ENCODE measurements at places on chromosomes 11 and 22.

DNA sequence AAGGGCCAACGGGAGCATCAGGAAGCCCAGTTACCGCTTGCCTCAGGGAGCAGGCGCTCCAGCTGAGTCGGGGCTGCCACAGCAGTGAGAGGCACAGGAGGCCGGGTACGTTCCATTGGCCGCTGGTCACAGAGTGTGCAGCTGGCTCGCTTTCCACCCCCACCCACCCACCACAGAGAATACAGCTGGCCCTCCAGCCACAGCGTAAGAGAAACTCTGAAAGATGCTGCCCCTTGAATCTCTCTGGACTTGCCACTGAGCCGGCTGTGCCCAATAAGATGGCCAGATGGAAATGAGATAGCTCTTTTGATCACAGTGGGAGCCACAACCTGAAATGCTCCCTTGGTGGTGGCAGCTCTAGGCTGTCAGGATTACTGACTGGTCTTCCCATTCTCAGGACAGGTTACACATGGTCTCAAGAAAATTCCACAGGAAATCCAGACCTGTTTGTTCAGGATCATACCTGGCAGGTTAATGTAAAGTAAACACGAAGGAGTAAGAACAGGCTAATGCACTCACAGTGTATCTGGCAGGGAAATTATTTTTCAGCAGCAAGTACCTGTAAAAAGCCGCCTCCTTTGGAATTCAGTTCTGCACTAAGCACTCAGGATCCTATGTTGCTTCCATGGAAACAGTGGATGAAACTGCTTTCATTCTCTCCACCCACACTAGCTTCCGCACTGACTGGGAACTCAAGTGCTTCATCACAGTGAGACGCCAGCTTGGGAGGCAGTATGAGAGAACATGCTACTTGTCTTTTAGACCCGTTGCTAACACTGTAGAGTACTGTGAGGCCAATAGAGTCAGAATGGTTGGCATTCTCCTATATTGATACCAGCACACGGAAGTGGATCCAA, 16.5 kb downstream of the SIAE start:
- DNase-seq, result peak; percentile 39

GRCh38 chr11:94666792-94667721, 99.9 kb downstream of the PIWIL4 start:
- no peak for DNase-seq

DNA sequence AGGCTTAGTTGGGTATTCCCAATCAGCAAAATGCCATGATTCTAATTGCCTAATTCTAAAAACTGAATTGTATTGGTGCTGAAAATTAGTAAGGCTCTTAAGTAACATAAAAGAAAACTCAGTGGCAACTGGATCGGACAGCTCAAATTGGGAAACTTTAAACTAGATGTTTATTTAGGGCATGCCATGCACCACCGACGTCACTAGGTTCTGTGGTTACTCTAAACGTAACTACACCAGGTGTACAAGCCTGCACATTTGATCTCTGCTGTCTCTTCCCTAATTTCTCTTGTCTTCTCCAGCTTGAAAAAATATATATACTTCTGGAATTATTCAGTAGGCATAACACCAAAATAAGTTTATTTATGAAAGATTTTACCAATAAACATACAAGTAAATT, 378.2 kb downstream of the DCDC1 start:
- DNase-seq, result no peak

DNA sequence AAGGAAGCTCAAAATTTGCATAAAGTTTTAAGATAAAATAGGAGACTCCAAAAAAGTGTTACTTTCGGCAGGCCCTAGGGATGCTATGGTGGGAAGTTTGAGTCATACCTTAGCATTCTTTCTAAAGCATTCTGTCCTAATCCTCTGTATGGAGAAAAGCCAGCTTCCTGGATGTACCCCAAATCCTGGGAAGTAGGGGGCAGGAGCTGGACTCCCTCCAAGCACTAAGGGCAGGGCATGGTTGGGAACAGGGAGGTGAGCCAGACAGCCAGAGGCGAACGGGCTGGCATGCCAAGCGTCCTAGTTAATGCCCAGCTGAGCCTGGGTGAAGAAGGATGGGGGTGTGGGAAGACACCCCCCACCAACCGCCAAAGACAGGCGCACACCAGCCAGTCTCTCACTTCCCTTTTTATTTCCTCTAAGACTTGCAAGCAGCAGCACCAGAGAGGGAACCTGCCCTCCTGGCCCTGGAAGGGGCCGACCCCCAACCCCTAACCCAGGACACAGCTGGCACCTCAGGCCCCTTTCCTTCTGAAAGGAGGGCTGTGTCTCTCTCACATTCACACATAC, 23.9 kb downstream of the RTN4RL2 start:
- no peak for DNase-seq

DNA sequence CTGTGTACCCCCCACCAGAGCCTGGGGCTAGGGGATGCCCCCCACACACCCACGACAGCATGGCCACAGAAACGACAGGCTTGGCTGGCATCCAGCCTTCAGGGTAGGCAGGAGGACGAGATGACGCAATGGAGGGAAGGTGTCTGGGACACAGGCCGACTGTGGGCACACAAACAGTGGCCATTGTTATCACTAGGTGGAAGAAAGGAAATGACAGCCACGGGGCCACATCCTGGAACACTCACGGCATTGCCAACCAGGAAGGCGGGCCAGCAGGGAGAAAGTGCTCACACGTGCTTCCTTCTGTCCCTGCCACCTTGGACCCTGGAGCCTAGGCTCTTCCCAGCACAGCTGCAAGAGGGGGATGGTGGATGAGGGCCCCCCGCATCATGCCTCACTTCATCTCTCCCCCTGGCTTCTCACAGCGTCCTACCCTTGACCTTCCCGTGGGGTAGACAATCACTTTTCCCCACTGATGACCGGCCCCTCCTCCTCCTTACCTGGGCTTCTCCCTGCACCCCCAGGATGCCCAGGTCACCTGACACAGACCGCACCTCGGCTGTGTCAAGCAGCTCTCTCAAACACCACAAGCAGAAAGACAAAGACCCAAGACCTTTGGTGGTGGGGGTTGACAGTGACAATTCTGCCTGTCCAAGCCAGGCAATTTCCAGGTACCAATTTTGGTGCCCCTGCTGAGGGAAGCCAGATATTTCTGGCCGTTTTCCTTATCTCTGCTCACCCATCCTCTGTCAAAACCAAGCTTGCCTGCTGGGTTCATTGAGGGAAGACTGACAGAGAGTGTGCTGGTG, 8.6 kb downstream of the PLA2G6 start:
- DNase-seq, result no peak

GRCh38 chr22:43375951-43376455, 32.8 kb upstream of the SCUBE1 start:
- DNase-seq, result no peak

GRCh38 chr22:43346521-43346929, 3.4 kb upstream of the SCUBE1 start:
- no peak for DNase-seq

DNA sequence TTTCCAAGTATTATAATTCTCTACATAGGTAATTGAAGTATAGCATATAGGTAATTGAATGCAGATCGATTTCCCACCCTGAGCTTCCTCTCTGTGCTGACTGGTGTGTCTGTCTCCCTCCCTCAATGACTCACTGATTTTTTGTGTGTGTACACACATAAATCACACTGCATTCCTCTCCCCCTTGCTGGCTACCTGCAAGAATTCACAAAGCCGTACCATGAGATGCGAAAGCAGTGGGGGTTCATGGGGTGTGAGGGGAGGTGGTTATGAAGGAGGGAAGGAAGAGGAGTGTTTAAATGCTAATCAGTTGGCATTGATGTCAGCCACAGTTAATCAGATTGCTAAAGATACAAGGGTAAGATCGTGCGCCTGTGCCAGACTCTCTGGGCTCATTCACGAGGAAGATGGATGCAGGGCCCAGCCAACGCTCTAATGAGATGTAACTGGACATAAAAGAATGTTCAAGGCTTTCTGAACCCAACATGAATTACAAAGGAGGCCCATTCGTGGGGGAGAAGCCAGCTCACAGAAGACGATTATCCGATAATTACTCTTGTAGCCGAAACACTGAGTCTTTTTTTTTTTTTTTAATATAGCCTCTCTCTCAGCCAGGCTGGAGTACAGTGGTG, 107.4 kb downstream of the SEZ6L start:
- DNase-seq, result no peak

GRCh38 chr11:9230296-9230695, 34.9 kb downstream of the DENND5A start:
- no peak for DNase-seq

- no peak for DNase-seq
Measured at GRCh38 chr11:109338131-109338530, 83.9 kb upstream of the C11orf87 start.

DNA sequence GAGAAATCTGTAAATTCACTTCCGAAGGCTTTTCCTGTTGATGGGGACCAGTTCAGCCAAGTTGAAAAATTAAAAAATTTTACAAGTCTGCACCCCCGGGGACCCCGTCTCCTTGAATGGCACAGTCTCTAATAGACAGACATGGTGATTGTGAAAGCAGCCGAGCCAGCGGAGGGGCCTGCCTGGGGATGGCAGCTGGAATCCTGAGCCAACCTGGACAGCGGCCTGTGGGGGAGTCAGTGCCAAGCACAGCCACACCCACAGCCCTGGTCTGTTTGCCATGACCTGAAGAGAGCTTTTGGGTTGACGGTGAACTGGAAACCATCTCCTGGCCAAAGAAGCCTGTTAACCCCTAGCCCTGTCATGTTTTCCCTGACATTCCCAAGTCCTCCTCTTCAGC, 64.7 kb downstream of the PARVG start:
- DNase-seq, result no peak

DNA sequence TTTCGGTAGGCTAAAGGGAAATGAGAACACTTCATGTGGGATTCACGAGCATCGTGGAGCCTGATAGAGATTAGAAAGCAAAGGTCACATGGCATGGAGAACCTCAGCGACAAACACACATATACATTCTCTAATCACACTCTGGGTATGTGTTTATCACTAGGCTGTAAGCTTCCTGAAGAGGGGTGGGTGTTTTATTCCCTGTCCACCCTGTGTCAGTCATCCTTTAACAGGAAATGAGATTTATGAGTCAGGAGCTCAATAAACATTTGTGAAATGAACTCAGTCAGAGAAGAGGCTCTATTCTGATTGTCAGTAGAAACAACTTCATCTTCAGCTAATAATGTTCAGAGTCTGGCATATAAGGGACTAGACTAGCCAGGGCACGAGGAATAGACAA, 71.7 kb upstream of the EIF3M start:
- DNase-seq, result no peak

- no peak for DNase-seq
Measured at GRCh38 chr11:83025267-83025704, 46.4 kb downstream of the RAB30 start.

- no peak for DNase-seq
Measured at GRCh38 chr11:71459767-71460320, 6.8 kb downstream of the NADSYN1 start.

DNA sequence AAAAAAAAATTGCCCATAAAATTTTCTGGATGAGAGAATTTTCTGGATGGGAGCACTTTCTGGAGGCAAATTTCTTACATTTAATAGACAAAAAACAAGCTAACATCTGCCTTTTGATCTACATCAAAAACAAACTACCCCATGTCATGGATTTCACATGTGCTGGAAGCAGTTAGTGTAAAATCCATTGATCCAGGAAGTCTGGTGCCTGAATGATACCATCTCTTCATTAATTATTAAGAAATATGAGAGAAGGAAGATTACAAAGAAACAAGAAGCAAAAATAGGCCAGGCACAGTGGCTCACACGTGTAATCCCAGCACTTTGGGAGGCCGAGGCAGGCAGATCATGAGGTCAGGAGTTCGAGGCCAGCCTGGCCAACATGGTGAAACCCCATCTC, 53.2 kb upstream of the FAM181B start:
- no peak for DNase-seq

DNA sequence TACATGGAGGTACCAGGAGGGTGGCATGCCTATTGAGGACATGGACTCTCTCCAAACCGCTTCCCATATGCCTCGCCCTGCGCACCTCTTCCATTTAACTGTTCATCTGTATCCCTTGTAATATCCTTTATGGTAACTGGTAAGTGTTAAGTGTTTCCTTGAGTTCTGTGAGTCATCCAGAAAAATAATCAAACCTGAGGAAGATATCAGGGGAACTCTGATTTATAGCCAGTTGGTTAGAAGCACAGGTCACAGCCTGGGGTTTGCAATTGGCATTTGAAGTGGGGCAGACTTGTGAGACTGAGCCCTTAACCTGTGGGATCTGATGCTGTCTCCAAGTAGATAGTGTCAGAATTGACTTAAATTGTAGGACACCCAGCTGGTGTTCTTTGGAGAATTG, 27.6 kb upstream of the CAT start:
- DNase-seq, result no peak

- no peak for DNase-seq
Measured at GRCh38 chr11:23836981-23837380, 659.9 kb upstream of the LUZP2 start.

DNA sequence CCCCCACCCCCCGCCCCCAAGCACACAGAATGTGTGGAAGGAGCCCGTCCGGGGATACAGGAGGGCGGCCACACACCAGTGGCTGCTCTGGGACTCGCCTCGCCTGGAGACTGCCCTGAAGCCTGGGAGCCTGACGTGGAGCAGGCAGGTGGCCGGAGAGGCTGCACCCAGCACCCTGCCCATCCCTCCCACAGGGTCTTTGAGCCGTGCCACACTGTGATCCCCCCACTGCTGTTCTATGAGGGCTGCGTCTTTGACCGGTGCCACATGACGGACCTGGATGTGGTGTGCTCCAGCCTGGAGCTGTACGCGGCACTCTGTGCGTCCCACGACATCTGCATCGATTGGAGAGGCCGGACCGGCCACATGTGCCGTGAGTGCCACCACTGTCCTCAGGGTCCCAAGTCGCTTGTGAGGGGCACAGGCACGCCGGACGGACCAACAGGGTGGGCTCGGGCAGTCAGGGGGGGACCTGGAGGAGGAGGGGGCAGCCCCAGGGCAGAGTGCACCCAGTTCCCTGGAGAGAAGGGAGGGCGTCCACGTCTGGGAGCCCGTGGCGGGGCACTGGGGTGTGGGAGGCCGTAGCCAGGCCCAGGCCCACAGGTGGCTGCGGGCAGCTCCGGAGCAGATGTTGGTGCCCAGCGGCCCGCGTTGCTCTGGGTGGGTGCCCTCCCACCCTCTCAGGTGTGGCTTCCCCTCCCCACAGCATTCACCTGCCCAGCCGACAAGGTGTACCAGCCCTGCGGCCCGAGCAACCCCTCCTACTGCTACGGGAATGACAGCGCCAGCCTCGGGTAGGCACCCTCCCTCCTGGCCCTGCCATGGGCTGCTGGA, 27.0 kb upstream of the MUC5B start:
- no peak for DNase-seq
